ENCODE measurements at places on chromosomes 3 and 15.

- no peak for DNase-seq
Observed at GRCh38 chr3:194308601-194309449, 42.3 kb downstream of the CPN2 start.

DNA sequence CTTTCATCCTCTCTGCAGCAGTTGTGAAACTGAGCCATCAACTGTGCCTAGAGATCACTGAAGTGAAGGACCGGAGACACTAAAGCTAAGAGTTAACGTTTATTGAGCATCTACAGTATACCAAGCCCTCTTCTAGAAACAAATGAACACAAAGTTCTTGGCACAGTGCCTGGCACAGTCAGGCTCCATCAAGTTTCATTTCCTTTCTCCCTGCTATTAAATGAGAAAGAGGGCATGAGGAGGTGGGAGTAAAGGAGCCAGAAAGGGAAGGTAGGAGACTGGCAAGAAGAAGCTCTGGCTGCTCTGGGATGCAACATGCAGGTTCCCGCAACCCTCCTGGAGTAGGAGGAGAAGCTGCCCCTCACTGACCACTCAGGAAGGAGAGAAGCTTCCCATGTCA, 30.6 kb downstream of the CYP19A1 start:
- no peak for DNase-seq

DNA sequence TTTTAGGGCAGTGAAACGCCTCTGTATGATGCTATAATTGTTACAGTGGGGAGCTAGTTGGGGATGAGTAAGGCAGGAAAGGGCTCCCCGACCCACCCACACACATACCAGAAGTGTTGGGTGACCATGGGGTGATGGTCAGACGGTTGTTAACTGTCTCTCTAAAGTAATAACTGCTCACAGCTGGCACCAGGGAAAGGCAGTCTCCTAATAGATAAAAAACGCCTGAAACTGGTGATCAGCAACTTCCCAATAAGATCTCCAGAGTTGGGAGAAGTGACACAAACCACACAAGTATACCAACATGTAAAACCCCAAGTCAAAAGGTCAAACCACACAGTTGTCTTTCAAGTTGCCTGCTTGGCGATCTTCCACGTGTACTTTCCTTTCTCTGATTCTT, 346.5 kb upstream of the CNTN4 start:
- DNase-seq, result no peak

DNA sequence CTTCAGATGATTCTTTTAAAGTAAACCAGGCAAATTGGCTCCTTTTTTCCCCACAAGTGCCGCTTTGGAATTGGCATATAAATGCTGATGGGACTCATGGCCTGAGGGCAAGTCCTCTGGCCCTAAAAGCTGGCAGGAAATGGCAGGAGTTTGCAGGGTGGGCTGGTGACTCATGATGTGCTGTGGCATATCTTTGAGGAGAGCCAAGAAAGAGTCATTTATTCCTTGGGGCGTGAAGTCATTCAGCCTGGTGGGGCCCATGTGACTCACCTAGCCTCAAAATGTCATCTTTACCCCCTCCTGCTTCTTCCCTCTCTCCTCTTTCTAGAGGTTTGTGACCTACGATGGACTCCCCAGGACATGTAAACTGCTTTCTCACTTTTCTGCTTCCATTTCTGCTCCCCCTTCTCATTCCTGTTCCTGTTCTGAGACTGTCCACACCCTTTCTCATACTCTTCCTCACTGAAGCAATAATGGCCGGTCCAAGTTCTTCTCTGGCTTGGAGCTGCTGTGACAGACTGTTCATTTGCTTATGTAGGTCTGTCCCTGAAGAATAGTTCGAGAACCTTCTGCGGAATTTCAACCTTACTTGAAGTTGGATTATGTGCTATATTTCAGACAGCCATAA, 326.1 kb downstream of the SATB1 start:
- no peak for DNase-seq

GRCh38 chr3:4350789-4351163, 47.6 kb downstream of the SETMAR start:
- DNase-seq, result no peak

DNA sequence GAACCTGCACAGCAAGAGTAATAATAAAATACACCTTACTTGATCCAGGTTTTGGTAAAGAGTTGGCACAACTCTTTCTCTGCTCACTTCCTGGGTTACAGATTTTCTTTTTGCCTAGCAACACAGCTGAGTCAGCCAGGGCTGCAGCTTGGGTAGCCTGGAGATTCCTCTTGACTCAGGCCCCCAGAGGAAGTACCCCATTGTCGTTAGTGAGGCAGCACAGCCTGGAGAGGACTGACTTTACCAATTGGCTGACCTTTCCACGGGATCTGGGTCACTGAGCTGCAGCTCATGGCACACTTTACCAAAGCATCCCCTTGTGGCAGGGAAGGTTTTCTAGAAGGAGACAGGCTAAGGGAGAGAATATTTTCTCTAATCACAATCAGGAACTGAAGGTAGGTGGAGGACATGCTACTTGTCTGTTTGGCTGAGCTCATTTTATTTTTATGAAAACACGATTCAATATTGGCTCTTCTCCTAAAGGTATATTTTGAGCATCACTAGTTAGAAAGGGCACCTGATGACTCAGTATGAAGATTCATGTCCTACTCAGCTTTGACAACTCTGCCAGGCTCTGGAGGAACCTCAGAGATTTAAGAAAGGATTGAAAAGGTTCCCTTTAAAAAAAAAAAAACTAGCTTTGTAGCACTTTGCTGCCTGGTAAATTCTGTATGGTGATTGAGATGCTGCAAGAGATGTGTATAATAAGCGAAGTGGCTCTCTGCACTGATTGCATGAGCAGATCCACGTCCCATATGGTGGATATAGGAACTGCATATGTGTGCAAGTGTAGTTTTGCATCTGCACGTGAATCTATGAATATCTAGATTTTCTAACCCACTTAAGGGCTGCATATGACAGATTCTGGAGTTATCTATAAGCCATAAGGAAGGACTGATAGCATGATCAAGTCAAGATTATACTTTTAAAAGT, 124.8 kb downstream of the CHDH start:
- no peak for DNase-seq

- DNase-seq, result no peak
Observed at GRCh38 chr3:25151281-25151902, 276.7 kb upstream of the RARB start.

- DNase-seq, result no peak
Observed at GRCh38 chr15:85475317-85475701, 94.9 kb downstream of the AKAP13 start.

GRCh38 chr15:66462627-66463026, 34.9 kb downstream of the SNAPC5 start:
- DNase-seq, result no peak

- DNase-seq, result no peak
Observed at GRCh38 chr3:179027326-179027900, 44.2 kb downstream of the ZMAT3 start.

DNA sequence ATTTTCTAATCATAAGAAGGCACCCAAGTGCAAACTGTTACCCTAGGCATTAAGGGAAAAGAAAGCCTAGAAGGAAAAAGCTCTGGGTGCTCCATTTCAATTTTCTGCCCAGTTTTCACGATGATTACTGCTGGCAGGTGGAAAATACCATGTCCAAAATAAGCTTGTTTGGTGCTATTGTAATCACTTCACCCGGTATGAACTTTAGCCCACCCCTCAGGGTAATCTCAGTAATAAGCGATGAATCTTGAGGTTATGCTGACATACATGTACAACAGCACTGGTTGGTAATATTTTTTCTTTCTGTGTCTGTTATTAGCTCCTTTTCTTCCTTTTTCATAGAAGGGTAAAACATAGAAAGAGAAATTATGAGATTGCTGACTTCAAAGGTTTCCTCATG, 88.6 kb upstream of the MEX3B start:
- DNase-seq, result no peak

DNA sequence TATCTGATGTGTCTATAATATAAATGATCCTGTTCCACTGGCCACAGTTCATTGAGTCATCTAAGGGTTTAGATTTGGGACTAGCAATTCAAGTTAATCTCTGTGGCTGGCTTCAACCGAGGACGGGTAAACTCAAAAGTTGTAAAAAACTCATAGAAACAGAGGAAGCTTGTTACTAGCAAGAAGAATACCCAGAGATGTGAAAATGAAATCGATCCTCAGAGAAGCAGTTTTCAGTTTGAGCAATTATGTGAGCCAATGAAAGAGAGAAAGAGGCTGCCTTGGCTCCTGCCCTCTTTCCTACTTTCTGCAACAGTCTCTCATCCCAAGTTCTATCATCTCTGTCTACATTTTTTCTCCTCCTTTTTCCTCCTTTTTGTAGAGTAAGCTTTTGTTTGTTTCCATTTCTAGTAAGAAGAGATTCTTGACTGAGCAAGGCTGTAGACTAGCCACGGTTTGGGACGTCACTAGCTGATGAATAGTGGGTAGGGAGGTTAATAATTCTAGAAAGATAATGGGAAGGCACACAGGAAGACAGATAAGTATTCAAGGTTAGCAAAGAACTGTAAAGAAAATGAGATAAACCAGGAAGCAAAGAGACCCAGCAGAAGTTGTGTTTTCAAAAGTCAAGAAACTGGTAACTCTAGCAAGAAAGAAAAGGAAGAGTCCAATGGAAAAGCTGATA, 298.9 kb upstream of the NR2F2 start:
- DNase-seq, result no peak

DNA sequence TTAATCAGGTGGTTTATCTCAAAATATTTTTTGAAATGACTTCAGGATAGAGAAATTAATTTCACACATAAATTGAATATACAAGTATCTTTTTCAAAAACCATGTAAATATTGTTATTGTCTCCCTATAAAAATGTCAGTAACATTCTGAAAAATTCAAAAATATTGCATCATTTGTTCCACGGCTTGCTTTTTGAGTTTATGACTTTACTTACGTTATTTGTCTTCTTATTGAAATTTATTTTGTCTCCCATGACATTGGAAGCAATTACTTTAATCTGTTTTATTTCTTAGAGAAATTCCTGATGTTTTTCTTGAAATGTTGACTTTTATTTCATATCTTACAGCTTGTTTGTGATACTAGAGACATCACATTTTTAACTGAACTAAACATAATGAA, 56.9 kb upstream of the P2RY1 start:
- DNase-seq, result no peak

GRCh38 chr3:63753567-63753966, 65.5 kb upstream of the C3orf49 start:
- no peak for DNase-seq

- DNase-seq, result no peak
Observed at GRCh38 chr3:31714495-31715280, 182.0 kb downstream of the STT3B start.

- DNase-seq, result no peak
Observed at GRCh38 chr15:81372575-81372974, 1.4 kb downstream of the TMC3 start.

GRCh38 chr15:58355382-58355971, 76.3 kb upstream of the LIPC start:
- DNase-seq, result no peak
